ENCODE measurements at places on chromosomes 3 and 15. TPM values are rescaled to one million over a fixed set of nuclear protein-coding genes. Genes with fewer than 3 reads are reported as not detected.

DNA sequence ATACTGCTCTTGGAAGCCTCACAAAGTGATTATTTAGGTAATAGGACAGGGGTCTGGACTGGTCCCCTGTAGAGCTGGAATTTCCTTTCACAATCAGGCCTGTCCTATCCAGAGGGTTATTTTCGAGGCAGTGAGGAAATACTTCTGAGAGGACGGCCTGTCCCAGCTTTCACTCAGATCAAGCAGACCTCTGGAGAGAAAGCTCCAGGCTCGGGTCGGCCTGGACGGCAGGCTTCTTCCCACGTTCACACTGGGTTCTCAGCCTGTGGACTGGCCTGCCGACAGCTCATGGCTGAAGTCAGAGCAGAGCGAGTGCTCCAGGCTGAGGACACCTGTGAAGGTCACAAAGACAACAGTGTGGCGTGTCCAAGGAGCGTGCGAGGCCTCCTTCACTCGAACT, 405.3 kb downstream of the VPS13C start:
- DNase-seq, result no peak

- no peak for DNase-seq
Measured at GRCh38 chr3:146473726-146474125, 4.4 kb upstream of the PLSCR2 start.

DNA sequence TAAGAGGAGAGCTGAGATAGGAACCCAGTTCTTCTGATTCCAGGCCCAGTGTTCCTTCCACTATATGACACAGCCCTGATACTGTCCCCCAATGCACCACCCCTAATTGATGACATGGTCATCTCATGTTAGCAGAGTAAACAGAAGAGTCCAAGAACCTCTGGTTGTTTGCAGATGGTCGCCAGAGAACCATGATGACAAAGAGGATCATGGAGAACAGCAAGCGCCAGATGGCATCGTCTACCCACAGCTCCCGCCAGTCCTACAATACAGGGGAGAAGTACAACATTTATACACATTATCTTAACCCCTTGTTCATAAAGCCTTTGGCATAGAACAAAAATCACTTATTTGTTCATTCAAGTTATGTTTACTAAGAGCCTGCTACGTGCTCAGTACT, 18.5 kb upstream of the VPS39 start:
- no peak for DNase-seq

DNA sequence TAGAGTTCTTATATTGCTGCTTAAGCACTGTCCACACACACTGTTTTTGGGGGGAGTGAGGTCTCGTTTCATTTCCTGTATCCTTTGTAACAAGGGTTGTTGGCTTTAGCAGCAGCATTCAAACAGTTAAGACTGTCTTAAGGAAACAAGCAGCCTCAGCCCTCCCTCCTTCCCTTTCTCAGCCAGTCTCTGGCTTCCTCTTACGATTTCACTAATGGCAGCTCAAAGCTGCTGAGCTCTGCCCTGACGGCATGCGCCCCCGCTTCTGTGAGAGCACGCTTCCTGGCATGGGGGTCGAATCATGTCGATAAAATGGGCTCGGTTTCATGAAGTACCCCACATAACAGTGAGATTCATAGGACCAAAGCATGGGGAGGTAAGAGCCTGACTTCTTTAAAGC, 105.0 kb downstream of the KLHL25 start:
- DNase-seq, result peak; percentile 21

DNA sequence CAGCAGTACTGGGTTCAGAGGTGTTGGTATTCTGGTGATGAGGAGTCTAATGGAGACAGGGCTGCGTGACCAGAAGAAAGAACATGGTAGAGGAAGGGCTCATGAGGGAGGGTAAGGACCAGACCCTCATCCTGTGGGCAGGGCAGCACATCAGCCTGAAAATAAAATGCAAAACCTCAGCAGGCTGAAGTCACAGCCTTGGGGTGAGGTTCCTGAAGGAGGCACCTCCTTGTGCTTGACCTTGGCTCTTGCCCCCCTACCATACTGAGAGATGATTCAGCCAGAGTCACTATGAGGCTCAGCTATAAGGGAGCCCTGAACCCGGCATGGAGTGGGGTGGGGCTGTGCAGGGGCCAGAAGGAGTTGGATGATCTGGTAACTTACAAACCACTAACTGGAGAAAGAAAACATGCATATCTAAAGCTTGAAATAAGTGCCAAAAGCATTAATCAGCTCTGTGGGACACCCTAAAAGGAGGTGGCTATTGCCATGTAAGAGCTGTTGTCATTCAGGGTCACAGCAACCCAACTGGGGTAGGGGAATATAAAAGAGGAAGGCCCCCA, 60.2 kb downstream of the CORO2B start:
- no peak for DNase-seq

- DNase-seq, result no peak
Measured at GRCh38 chr3:196492080-196492479, 11.5 kb downstream of the RNF168 start.

- DNase-seq, result peak; percentile 26
Measured at GRCh38 chr3:58464866-58465265, 27.0 kb upstream of the KCTD6 start.

DNA sequence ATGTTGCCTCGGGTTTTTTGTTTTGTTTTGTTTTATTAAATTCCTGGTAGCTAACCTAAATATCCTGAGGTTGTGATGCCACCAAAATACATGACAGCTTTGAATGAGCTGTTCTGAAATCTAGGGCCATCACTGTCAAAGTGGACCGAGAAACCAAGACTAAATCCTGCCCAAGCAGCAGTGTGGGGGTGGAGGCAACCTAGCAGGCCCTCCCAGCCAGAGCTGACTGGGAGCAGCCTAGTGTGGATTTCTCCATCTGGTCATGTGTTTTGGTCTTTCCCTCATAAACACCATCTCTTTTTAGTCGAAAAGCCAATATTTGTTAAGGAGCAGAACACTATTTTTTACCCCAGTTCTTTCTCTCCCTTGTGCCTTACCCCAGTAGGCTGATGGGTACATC, 52.2 kb downstream of the LARS2 start:
- DNase-seq, result no peak

DNA sequence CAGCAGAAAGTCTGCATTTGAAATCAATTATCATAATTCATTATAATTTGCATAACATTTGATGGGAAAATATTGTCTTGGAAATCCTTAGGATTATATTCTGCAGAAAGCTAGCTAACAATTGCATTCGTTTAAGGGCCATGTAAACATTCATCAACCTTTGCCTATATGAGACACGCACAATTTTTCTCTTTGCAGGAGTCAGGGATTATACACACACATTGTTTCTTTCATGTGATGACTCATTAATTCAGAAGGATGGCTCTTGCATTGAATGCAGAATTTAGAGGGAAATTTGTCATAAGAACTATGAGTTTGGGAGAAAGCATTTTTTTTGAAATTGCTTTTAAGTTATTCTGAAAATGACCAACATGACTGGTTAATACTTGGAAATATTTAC, 844.7 kb downstream of the DIPK2A start:
- no peak for DNase-seq

DNA sequence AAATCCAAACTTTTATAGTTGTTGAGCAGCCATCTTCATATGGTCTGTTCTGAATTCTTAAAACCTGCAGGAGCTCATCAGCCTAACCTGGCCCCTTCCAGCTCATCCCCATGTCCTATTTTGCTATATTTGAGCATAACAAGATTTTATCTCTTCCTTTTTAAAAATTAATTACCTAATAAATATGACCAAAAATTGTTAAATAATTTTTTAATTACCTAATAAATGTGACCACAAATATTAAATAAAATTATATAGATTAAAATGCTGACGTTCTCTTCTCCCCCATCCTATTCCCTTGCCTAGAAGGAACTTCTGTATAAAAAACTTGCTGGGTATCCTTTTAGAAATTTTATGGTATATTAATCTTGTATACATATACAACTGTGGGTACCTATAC, 43.7 kb downstream of the OXNAD1 start:
- no peak for DNase-seq

Gene VIPR1
- not detected for total RNA-seq

Gene LINGO1
- 0.90 TPM for total RNA-seq

Gene ACAN
- 0.77 TPM for total RNA-seq

Measured in SK-MEL-5 (cell line).